WERI-Rb-1 (cell line): ENCODE measurements at places on chromosomes 5 and 9.

GRCh38 chr9:121860213-121860612, 208.8 kb downstream of the DAB2IP start:
- DNase-seq, result no peak

GRCh38 chr9:38051780-38052546, 17.1 kb downstream of the SHB start:
- DNase-seq, result no peak

DNA sequence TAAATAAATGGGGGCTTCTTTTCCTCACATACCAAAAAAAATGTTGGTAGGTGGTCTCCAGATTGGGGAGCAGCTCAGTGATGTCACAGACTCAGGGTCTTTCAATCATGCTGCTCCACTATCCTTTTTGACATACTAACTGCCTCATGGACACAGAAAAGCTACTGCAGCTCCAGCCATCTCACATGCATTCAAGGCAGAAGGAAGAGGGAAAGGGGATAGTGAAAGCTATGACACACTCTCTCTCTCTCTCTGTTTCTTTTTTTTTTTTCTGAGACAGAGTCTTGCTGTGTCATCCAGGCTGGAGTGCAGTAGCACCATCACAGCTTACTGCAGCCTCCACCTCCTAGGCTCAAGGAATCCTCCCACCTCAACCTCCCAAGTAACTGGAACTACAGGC, 7.9 kb upstream of the ADGRD2 start:
- DNase-seq, result no peak

DNA sequence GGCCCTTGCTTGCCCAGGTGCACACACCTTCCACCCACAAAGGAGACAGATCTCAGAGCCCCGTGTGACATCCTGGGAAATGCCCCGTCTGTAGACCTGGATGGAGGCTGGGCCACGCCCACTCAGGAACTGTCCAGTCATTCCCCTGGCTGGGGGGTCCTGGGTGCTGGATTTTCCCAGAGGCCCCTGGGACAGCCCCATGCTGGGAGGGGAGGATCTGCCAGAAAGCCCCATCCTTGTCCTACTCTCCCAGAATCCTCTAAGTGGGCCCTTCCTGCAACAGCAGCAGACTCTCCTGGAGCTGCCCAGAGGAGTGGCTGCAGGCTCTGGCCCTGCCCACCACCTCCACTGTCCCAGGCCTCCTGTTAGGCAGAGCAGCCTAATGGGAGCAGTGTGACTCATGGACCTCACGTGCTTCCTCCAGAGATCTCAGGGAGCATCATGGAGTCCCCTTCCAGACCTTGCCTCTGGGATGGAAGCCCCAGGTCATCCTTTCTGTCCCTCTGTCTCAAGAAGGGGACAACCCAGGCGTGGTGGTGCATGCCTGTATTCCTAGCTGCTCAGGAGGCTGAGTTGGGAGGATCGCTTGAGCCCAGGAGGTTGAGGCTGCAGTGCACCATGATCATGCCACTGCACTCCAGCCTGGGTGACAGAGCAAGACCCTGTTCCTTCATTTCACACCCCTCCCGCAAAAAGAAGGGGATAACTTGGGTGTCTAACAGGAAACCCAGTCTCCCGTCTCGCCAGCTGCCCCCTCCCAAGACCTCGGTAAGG, 51.7 kb downstream of the JADE2 start:
- DNase-seq, result no peak

DNA sequence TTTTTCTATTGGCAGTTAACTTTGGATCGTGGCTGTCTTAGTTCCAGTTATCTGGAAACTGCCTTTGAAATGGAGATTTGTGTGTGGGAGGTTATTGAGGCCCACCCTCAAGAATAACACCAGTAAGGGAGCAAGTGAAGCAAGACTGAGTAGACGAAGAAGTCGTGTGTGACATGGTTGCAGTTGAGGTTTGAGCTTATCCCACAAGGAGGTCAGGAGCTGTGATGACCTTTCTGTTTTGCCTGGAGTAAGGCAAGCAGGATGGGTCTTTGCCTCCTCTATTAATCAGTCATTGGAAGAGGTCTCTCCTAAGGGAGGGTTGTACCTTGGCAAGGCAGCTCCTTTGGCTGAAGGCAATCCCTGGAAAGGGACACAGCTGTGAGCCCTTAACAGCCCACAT, 49.6 kb upstream of the CTXN3 start:
- no peak for DNase-seq

GRCh38 chr9:5040730-5041389, 55.8 kb downstream of the JAK2 start:
- DNase-seq, result no peak

DNA sequence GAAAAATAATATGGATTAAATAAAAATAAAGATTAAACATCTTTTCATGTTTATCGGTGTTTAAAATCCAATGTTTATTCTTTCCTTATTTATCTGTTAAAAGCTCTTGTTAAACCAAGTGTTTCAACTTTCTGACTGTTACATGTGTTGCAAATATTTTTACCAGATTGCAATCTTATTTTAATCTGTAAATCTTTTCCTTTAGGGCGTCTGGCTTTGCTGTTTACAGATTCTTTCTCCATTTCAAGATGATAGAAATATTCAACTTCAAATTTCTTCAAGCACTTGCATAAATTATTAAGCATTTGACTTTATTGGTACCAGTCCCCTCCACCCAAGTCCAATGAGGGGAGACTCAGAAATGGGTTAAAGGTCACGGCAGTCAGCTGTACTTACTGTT, 16.9 kb upstream of the ABCA1 start:
- DNase-seq, result no peak

- DNase-seq, result no peak
Observed at GRCh38 chr5:151724360-151724759, 34.1 kb downstream of the ATOX1 start.

GRCh38 chr9:134644725-134645606, 3.4 kb downstream of the COL5A1 start:
- no peak for DNase-seq

- no peak for DNase-seq
Observed at GRCh38 chr5:82329393-82329792, 51.2 kb upstream of the RPS23 start.

DNA sequence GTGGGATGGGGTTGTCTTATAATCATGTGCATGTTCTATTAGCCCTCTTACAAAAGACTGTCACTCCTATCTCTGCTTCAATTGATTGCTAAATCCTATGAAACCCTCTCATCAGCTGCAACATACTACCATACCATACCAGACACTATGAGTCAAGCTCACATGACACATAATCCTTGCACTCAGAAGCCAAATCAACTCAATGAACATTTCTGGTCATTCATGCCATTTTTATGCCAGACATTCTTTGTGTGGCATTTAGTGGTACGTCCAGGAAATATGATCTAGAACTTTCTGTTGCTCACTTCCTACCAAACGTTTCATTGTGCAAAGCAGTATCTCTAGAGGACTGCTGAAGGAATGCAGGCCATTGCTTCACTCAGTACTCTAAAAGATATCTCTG, 159.2 kb upstream of the GNA14 start:
- no peak for DNase-seq

GRCh38 chr5:113140837-113141671, 164.5 kb downstream of the DCP2 start:
- DNase-seq, result peak; percentile 64

- DNase-seq, result peak; percentile 66
Observed at GRCh38 chr5:130141659-130142320, 237.5 kb downstream of the CHSY3 start.

- no peak for DNase-seq
Observed at GRCh38 chr5:67401172-67401571, 204.6 kb upstream of the CD180 start.

DNA sequence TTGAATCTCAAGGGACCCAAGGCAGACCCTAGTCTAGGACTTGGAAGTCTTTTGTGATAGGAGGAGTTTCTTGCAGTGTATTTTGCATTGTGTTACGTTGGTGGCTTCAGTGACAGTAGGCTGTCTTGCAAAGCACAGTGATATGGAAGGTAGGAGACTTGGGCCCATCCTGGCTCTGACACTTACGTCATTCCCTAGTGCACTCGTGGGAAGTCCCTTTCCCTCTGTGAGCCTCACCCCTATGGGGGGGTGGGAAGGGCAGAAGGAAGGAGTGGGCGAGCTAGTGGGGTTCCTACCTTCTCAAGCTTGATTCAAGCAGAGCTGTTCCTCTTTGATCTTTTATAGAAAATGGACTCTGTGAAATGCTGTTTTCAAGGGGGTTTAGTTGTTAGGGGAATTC, 9.2 kb upstream of the TEX53 start:
- no peak for DNase-seq

DNA sequence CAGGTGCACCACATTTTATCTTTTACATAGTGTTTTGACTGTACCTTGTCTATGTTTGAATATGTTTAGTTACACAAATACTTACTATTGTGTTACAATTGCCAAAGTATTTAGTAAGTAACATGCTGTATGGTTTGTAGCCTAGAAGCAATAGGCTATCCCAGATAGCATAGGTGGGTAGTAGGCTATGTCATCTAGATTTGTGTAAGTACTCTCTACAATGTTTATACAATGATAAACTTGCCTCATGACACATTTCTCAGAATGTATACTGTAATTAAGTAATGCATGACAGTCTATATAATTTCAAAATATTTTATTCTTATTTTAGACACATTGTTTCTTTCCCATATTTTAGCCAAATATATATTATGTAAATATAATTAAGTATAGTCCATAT, 836.8 kb upstream of the CDH9 start:
- DNase-seq, result no peak

DNA sequence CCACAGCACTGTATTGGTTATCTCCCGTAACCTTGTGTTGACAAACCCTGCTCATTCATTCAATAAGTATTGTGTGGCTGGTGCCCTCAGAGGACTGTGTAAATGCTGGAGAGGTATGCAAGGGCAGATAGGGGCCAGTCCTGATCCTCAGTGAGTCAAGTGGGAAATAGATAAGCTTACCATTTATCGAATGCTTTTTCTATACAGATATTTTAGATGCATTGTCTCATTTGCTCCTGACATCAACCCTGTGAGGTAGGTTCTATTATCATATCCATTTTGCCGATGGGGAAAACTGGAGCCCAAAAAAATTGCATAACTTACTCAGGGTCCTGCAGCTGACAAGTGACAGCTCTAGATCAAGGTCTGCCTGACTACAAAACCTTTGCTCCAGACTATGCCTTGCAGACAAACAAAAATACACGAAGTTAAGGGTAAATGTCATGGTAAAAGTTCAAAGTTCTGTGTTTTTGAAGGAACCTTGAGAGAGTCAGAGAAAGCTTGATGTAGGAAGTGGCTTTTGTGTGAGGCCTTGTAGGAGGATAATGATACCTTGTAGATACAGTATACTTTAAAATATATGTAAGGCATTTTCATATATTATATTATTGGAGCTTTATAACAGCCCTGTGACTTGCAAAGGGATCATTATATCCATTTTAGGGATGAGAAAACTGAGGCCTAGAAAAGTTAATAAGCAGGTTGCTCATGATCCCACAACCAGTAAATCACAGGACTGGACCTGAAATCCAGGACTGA, 22.7 kb downstream of the CYFIP2 start:
- no peak for DNase-seq

GRCh38 chr5:35856765-35857351, at the start of gene IL7R:
IL7R (plus strand) TSS chr5:35856891; CDS start chr5:35856978, 87 bp downstream.
- DNase-seq, result no peak

- DNase-seq, result no peak
Observed at GRCh38 chr9:125850763-125851162, 103.6 kb downstream of the PBX3 start.

- no peak for DNase-seq
Observed at GRCh38 chr5:1246711-1247431, 21.7 kb downstream of the SLC6A18 start.

- no peak for DNase-seq
Observed at GRCh38 chr5:124847907-124848306, 101.5 kb upstream of the ZNF608 start.

DNA sequence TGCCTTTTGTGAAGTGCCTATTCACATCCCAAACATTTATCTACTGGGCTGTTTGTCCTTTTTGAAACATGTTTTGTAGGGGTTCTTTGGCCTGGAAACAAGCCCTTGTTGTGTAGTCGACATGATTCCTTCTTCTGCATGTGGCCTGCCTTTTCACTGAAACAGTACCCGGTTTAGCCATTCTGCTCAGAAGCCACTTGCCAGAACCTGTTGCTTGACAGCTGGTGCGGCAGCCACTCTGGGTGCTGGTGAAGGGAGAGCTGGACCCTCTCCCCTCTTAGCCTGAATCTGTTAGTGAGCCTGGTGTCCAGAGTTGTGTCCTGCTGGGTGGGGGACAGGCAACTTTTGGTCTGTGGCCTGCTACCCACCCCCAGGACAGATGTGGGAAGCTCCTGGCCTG, 128.8 kb upstream of the CACNA1B start:
- no peak for DNase-seq

GRCh38 chr9:33517373-33517772, 6.7 kb upstream of the ANKRD18B start:
- peak; percentile 22 for DNase-seq

DNA sequence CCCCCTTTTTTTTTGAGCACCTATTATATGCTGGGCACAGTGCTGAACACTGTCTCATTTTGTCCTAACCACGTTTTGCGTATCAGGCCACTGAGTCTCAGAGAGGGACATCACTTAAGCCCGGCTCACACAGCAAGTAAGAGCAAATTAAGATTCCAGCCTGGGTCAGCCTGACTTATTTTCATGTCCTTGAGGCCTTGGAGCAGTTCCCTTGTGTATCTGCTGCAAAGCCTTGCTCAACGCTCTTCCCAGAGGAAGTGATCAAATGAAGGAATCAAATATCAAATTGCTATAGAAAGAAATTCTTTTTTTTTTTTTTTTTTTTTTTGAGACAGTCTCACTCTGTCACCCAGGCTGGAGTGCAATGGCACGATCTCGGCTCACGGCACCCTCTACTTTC, 30.7 kb downstream of the ERGIC1 start:
- no peak for DNase-seq
